ENCODE measurements at places on chromosomes 13 and 19.

GRCh38 chr13:42656958-42657357 is 83.0 kb downstream of the TNFSF11 start:
- DNase-seq = no peak

- peak; percentile 51 for DNase-seq
These were observed 4.0 kb downstream of the EMP3 start for GRCh38 chr19:48329167-48329891.

DNA sequence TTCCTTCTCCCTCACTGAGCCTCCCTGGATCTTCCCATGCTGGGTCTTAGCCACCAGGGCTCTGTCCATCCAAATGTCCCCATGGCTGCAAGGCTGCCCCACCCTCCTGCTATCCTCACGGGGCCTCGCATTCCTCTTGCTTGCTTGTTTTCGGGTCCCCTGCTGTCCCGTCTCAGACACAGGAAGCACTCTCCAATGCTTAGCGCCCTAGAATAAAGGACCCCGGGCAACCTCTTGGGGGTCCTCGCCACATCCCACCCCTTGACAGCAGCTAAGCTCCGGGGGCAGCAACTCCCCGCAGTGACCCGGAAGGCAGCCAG is 23.7 kb downstream of the SH3GL1 start:
- DNase-seq = no peak

GRCh38 chr19:3514930-3515329 is 8.8 kb downstream of the FZR1 start:
- no peak for DNase-seq

- peak; percentile 5 for DNase-seq
These were observed 1139.3 kb downstream of the DIAPH3 start for GRCh38 chr13:59024434-59024833.

DNA sequence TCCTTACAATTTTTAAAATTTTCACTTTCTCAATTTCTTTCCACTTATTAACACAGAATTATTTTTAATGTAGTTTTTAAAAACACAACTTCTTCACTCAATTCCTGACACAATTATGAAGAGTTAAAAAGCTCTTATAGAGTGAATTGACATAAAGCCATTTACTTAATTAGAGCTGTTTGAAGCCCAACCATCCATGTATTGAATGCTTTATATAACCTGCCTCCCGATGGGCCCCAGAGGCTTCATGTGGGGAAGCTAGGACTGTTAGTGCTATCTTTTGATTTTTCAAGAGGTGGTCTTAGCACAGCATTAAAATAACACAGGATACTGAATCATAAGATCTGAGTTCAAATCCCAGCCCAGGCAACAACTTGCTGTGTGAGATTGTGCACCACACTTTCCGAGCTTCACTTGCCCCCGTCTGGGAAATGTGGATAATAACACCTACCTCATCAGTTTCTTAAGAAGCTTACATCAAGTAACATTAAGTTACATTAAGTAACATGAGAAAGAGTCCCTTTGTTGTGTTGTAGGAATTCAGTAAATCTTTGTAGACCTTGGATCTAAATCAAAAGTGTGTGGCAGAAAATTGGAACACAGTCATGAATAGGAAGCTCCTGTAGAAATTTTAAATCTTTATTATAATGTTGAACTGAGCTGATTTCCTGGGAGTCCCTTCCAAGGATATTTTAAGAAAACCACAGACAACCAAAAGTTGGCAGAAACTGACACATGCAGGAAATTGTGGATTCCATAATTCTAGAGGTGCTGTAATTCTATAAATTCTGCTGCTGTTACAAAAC is 5.5 kb upstream of the ENOX1 start:
- no peak for DNase-seq

- DNase-seq = no peak
These were observed 24.4 kb upstream of the GPR12 start for GRCh38 chr13:26784704-26785639.

DNA sequence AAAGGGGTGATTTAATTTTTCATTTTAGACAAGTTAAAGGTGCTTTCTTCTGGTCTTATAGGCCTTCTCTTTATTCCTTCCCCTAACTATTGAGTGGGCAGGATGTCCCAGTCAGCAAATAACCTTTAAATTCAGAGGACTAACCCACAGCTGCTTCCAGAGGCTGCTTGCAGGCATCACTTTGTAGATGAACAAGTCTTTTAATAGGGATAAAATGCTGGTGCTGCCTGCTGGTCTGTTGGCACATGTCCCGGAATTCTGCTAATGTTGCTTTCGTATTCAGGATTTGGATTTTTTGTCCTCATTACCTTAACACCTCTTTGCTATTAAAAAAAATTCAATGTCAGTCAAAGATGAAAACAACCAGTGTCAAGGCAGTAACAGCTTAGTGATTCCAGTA is 132.7 kb upstream of the KL start:
- DNase-seq = peak; percentile 8

GRCh38 chr13:26822146-26822545 is 61.6 kb upstream of the GPR12 start:
- DNase-seq = no peak

GRCh38 chr19:18280247-18281081 is 958 bp downstream of the JUND start:
- peak; percentile 91 for DNase-seq

- no peak for DNase-seq
These were observed 384.2 kb downstream of the SLITRK1 start for GRCh38 chr13:83498045-83498444.

DNA sequence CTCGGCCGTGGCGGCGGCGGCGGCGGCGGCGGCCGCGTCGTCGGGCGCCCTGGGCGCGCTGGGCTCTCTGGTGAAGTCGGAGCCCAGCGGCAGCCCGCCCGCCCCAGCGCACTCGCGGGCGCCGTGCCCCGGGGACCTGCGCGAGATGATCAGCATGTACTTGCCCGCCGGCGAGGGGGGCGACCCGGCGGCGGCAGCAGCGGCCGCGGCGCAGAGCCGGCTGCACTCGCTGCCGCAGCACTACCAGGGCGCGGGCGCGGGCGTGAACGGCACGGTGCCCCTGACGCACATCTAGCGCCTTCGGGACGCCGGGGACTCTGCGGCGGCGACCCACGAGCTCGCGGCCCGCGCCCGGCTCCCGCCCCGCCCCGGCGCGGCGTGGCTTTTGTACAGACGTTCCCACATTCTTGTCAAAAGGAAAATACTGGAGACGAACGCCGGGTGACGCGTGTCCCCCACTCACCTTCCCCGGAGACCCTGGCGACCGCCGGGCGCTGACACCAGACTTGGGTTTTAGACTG is 1.7 kb downstream of the SOX1 start:
- DNase-seq = no peak

- DNase-seq = no peak
These were observed 65.5 kb downstream of the TBC1D4 start for GRCh38 chr13:75416327-75417011.

DNA sequence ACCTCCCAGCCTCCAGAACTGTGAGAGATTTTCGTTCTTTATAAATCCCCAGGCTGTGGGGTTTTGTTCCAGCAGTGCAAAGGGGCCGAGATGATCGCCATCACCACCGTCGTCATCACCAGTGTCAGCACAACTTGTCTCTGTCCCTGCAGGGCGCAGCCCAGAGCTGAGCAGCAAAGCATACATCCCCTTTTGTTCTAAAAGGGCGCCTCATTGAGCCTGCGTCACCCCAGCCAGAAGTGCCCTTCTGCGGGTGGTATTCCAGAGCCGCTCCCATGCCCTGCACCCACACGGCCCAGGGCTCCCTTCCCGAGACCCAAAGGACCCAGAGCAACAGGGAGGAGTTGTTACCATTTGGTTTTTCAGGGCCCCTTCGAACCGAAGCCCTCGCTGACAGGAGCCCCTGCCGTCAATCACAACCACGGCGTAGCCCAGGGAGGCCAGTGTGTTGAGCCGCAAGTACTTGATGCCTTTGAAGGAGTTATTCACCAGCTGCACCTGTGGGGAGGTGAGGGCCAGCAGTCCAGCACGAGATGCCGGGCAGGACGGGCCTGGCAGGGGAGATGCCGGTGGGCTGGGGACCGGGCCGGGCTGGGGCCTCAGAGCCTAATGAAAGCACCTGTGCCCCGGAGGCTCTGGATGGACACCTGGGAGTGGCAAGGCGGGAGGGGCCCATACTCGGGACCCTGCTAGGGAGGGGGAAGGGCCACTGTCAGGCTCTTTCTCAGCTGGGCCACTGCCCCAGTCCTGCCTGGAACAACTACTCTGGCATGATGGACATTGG is 14.4 kb upstream of the MYDGF start:
- no peak for DNase-seq

GRCh38 chr13:99215184-99215830 is 14.7 kb downstream of the UBAC2 start:
- DNase-seq = no peak

DNA sequence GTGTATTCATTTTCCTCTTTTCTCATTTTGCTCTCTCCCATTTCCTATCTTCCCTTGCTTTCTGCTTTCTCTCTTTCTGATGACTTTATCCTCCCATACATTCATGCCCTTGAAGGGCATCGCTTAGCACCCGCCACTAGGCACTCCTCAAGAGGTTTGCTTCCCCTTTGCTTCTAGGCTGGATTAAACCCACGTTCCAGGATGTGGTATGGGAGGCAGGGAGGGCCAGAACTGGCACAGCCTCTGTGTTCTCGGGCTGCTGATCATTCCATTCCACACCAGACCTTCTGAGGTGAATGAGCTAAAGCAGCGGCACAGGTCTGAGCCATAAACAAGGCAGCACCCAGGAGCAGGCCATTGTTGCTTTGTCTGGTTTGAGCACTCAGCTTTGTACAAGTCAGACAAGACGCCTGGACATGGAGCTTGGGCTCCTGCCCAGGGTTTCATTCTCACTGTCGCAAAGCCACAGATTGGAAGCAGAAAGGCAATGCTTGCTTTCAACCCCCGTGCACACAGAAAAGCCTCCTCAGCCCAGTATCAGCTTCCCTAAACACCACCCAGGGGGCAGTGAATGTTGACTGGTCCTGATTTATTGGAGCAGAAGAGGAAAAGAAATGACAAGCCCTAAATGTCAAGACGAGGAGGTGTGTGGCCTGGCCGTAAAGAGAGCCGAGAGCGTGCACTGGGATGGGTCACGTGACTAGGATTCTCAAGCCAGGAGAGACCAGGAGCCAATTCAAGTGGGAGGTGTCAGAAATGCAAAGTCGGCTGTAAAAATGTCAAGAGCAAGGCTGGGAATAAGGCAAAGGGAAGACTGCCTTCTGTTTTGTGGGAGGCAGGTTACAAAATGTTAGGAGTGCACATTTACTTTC is 218.0 kb upstream of the SERP2 start:
- no peak for DNase-seq

GRCh38 chr13:113641426-113641825 is 16.6 kb downstream of the ATP4B start:
- no peak for DNase-seq

DNA sequence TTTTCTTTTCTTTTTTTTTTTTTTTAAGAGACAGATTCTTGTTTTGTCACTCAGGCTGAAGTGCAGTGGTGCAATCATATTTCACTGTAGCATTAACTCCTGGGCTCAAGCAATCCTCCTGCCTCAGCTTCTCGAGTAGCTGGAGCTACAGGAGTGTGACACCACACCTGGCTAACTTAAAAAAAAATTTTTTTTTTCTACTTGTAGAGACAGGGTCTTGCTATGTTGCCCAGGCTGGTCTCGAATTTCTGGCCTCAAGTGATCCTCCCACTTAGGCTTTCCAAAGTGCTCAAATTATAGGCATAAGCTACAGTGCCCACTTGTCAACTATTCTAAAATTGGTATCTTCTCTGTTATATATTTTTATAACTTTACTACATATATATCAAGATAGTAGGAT is 6.6 kb downstream of the ELF1 start:
- DNase-seq = no peak

GRCh38 chr13:34414616-34415015 is 527.5 kb upstream of the NBEA start:
- DNase-seq = no peak

DNA sequence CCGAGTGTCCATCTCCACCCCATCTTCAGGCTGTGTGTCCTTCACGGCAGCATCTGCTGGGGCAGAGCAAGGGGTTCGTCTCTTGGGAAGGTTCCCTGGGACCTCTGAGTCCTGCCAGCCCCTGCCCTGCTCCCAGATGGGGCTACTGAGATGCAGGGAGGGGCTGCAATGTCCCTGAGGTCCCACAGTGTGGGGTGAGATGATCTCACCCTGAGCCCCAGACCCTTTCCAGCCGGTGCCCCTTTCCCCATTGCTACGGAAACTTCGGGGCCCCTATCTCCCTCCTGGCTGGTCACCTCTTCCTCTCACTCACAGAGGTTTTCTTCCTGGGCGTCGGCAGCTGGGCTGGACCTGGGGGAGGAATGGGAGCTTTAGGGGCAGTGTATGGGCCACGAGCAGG is 5.0 kb downstream of the LILRB2 start:
- DNase-seq = no peak

DNA sequence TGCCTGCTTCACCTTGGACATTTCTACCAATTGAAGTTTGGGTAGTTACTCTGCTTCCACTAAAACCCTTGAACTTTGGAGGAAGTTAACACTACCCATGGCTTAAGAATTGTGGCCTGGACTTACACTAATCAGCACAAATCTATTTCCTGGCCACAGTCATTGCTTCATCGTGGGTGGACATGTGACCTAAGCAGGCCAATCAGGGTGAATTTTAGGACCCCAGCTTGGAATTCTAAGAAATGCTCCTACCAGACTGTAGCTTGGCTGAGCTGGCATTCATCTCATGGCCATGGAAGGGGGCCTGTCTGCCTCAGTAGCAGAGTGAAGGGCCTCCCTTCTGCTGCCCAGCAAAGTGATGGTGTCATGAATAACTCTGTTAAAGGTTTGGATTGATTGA is 58.3 kb upstream of the SLC15A1 start:
- no peak for DNase-seq

DNA sequence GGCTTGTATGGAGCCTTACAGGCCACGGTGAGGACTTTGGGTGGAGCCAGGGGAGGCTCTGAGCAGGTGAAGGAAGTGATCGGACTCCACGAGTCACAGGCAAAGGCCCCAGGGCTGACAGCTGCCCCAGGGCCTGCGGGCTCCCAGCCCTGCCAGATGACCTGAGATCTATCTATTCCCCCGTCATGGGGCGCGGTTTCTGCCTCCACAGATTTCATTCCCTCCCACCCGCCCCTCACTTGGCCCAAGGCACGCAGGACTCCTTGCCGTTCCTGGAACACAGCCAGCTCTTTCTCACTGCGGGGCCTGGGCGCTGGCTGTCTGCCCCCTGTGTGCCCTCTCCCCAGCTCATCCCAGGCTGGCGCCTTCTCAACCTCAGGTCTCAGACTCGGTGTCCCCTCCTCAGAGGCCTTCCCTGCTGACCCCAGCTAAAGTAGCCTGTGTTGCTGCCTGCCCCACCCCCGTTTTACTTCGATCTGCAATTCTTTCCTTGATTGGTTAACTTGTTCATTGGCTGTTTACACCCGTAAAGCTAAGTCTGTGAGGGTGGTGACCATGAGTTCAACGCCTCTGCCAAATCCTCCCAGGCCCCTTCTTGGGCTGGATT is 13.9 kb upstream of the PAK4 start:
- DNase-seq = peak; percentile 60

GRCh38 chr19:46408664-46409039 is 4.7 kb downstream of the CCDC8 start:
- no peak for DNase-seq

DNA sequence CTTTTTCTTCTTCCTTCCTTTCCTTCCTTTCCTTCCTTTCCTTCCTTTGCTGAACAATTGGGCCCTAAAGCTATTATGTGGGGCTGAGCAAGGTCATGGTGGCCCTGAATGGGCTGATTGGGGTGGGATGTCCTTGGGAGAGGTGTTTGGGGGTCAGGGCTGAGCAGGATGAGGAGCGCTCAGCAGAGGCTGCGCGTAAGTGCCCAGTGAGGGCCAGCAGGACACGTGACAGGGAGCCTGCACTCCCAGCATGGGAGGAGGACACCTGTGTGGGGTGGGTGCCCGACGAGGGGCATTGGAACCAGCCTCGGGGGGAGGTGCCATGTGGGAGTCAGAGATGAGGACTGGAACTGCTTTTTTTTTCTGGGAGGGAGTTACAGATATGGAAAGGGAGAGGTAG is 5.4 kb upstream of the LGALS7 start:
- no peak for DNase-seq

GRCh38 chr13:36919171-36919832 is 736 bp downstream of the SMAD9 start:
- DNase-seq = peak; percentile 22
